ENCODE measurements at places on chromosomes 6 and 20.

DNA sequence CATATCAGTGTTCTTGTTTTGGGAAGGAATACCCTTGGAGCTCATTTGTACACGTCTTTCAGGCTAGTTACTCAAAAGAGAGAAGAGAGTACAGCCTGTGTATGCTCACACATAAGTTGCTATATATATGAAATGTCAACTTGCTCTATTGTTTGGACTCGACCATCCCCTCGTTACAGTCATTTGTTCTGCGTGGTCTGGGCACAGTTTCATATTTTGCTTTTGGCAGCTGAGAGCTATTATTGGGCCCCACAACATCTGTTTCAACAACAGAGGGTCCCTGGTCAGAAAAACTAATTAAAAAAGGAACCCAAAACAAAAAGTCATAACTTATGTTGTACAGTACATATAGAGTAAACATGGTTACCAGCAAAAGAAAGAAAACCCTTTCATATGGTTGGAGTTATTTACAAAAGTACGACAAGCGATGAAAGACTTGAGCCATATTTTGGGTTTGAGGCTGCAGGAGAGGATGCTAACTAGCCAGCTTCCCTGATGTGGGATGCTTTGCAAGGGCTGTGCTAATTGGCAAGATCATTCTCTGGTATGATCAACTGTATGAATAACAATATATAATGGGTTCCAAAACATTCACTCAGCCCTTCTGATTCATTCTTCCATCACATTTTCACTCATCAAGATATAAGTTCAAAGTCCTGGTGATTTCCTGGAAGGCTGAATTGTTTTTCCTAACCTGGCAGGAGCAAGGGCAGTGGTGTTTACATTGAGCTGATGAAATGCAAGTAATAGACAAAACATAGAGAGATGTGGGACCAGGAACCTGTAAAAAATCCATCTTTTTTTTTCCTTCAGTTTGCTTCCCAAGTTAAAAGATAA, 137.9 kb downstream of the RPS12 start:
- no peak for DNase-seq

GRCh38 chr20:46118481-46119020, 437 bp downstream of the CD40 start:
- no peak for DNase-seq

GRCh38 chr6:159646733-159647132, 46.3 kb downstream of the SOD2 start:
- DNase-seq = no peak

DNA sequence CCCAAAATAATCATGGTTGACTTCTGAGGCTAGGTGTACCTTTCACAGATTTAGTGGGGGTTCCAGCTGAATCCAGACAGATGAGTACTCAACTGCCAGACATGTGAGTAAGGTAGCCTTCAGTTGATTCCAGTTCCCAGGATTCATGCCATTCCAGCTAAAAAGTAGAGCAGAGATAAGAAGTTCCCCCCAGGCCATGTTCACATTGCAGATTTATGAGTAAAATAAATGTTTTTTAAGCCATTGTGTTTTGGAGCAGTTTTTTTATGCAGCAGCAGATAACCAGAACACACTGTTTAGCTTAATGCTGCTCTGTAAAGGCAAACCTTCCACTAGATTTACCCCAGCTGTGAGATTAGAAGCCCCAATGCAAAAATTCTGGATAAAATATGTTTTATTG, 245.0 kb downstream of the RFPL4B start:
- DNase-seq = no peak

- no peak for DNase-seq
These were observed 49.3 kb downstream of the PACRG start for GRCh38 chr6:162777091-162777490.

- no peak for DNase-seq
These were observed 43.4 kb downstream of the QKI start for GRCh38 chr6:163457637-163458561.

GRCh38 chr6:44855562-44856411, 468.3 kb downstream of the CDC5L start:
- DNase-seq = no peak

- DNase-seq = no peak
These were observed 16.5 kb upstream of the NXT1 start for GRCh38 chr20:23334111-23334510.

DNA sequence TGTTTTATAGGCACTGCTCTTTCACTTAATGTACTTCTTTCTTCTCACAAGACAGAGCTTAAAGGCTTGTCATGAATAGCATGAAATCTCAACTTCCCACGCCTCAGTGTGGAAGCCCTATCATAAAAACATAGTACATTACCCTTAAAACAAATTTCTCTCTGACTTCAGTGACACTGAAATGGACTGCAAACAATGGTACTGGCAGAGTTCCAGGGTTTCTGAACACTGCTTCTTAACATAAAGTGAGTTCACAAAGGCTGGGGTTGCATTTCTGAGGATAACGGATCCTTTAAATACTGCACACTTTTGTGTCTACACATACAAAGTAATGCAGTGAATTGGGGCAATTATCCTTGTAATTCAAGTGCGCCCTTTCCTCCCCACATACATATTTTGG, 32.3 kb upstream of the PLEKHG1 start:
- peak; percentile 36 for DNase-seq

DNA sequence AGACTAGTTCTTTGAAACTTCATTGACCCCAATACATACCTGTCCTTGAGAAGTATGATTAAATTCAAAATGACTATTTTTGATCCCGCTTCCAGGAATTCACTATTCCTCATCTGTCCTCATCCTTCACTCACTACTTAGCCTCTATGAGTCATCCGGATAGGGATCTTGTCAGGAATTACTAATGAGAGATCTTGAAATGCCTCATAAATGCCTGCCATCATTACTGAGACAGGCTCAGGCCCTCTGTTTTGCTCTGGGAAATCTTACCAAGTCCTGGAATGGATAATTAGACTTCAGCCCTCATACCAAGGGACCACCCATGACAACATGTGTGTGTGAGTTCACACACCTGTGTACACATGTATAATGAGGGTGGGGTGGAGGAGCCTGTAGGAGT, 2.8 kb upstream of the CYP24A1 start:
- DNase-seq = no peak

- DNase-seq = no peak
These were observed 13.3 kb downstream of the ELOVL5 start for GRCh38 chr6:53335224-53335994.

DNA sequence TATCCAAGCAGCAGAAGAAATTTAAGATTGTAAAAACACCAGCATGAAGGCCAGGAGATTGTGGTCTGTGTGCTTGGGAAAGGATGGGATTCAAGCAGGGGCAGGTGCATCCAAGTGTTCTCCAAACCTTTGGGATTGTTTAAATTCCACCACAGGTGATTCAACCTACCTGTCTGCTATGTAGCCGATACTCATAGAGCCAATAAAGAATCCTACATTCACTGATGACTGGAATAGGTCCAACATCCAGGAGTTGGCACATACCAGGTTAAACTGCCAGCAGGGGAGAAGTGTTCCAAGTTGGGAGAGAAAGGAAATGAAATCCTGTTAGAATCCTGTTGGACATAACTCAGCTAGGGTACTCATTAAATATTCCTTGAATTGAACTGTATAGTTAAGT, 2.2 kb downstream of the SLC22A2 start:
- no peak for DNase-seq

DNA sequence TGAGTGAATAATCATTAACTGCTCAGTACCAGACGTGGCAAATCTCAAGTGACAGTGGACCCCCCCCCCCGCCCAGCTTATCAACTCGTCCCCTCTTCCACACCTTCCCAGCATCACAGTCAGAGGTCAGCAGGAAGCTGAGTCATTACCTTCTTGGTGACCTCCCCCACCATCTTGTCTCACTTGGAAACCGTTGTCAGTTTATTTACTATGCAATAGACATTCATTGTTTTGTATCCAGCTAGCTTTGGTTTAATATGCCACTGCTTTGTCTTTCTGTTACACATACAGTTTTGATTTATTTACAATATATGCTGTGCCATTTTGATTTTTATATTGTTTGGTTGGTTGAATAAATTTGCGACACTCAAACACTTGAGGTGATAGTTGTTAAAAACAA, 158.1 kb downstream of the QKI start:
- DNase-seq = no peak

DNA sequence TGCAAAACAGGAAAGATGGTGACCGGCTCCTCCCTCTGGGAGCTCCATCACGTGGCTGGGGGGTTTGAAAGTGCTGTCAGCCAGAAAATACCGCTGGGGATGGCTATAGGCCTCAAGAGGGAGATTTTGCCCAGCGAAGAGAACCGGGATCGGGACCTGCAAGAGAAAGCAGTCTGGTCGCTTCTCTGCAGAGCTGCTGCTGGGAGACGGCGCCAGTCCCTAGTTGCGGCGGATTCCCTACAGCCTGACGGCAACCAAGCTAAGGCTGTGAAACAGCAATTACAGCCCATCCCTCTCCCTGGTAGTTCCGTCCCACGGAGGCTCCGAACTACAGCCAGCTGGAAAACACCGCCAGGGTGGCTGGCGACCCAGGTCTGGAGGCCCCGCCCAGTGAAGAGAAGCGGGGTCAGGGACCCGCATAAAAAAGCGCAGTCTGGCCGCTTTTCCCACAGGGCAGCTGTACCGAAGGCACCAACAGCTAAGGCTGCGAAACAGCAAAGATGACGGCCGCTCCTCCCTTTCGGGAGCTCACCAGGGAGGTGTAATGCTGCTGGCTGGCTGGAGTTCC, 238.1 kb upstream of the IRAK1BP1 start:
- DNase-seq = peak; percentile 15

GRCh38 chr6:20154753-20155152, 57.5 kb downstream of the MBOAT1 start:
- no peak for DNase-seq

DNA sequence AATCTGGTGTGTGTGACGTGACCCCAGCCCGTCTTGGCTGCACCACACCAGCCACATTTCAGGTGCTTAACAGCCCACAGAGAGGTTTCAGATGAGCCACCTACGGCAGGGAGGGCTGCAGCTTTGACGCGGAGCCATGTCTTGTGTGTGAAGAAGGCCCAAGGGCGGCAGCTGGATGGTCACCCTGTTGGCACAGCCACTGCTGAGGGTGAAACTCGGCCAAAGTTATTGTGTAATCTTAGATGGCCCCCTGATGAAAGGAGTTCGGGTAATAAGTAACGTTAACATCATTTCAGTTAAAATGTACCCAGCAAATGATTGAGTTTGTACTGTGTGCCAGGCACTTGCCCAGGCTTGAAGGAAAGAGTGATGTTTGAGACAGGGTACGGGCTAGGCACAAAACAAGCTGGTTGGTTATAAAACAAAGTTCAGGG, 97.2 kb downstream of the SSR1 start:
- DNase-seq = no peak

GRCh38 chr20:45976086-45976485, 4.1 kb upstream of the ZNF335 start:
- DNase-seq = no peak
